ENCODE measurements at places on chromosomes 1 and 21. TPM values are rescaled to one million over a fixed set of nuclear protein-coding genes. Genes with fewer than 3 reads are reported as not detected.

The CDK11B gene
- 16.4 TPM for polyA plus RNA-seq

The SPATA45 gene
- polyA plus RNA-seq, result not detected

The ARHGAP29 gene
- 47.2 TPM for polyA plus RNA-seq

The AMY2B gene
- polyA plus RNA-seq, result 0.53 TPM

The CCDC24 gene
- polyA plus RNA-seq, result 3.1 TPM

The S100A7A gene
- not detected for polyA plus RNA-seq

The TNFRSF18 gene
- polyA plus RNA-seq, result not detected

The TTC34 gene
- polyA plus RNA-seq, result 0.08 TPM

The SDCCAG8 gene
- polyA plus RNA-seq, result 14.6 TPM

The ZBTB8B gene
- 0.01 TPM for polyA plus RNA-seq

The CNR2 gene
- polyA plus RNA-seq, result not detected

The A3GALT2 gene
- polyA plus RNA-seq, result 0.11 TPM

Measured in endothelial cell of umbilical vein (primary cell).